ENCODE measurements at places on chromosomes 5 and 9. TPM values are rescaled to one million over a fixed set of nuclear protein-coding genes. Genes with fewer than 3 reads are reported as not detected.

DNA sequence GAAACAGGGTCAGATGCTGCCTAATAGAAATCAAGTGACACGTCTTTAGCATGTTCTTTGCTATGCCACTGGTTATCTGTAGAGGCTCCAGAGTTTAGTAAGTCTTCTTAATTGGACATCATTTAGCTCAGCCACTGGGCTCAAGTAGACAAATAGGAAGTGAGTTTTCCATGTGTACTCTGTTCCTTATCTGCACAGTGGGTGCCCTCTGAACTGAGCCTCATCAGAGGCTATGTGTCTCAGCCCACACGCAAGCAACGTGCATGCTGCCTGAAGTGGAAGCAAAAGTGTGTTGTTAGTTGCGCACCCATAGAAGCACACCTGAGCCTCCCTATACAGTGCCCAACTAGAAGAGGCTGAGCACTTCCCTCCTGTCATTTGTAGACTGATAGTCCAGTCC lies 134.7 kb downstream of the SEMA5A start:
- DNase-seq = no peak

PCDHA3 gene
- total RNA-seq = 3.2 TPM

CNTFR gene
- total RNA-seq = not detected

- peak; percentile 84 for DNase-seq
These were observed 346.9 kb upstream of the TLE4 start for GRCh38 chr9:79224672-79225433.

GRCh38 chr5:5271786-5272321 lies 131.7 kb downstream of the ADAMTS16 start:
- peak; percentile 72 for DNase-seq

FAM151B gene
- total RNA-seq = 1.9 TPM

DNA sequence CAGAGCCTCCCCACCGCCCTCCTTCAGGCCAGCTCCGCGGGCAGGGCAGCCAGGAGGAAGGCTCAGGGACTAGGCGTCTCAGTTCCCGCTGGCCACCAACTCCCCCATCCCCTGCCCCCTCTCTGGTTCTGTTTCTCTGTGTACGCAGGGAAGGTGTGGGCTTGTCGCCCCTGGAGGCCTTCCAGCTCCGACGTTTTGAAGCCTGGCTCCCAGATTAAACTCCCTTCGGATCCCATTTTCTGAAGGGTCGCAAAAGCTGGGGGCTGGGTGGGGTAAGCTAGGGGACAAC lies 346 bp downstream of the ATOX1 start:
- DNase-seq = peak; percentile 33

DNA sequence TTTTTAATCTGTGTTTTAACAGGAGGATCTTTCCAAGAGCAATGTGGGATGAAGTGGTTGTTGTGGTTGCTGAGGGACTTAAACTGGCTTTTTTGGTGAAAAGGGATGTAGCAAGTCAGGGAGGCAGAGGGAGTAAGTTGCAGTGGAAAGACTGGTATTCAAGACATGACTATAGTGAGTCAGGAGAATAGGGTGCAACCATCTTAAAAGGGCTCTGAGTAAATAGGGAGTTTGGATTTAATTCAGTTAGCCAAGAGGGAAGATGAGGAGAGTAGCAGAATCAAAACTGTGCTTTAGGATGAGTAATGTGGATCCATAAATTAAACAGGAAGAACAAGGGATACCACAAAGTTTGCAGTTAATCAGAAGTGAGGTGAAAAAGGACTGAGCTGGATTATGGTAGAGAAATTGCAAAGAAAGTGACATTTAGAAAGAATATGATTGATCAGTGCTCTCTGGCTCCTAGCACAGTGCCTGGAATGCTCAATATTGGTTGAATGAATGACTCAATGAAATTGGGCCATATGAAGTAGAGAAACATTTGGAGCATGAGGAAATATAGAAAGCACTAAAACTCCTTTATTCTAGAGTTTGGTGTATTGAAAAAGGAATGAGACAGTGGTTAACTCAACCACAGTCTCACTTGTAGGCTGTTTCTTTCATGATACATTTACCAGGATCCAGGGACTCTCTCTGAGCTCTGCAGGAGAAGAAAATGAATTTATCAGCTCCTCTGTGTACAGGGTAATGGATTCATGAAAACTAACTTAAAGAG lies 5.1 kb downstream of the POLR3G start:
- DNase-seq = no peak

DNA sequence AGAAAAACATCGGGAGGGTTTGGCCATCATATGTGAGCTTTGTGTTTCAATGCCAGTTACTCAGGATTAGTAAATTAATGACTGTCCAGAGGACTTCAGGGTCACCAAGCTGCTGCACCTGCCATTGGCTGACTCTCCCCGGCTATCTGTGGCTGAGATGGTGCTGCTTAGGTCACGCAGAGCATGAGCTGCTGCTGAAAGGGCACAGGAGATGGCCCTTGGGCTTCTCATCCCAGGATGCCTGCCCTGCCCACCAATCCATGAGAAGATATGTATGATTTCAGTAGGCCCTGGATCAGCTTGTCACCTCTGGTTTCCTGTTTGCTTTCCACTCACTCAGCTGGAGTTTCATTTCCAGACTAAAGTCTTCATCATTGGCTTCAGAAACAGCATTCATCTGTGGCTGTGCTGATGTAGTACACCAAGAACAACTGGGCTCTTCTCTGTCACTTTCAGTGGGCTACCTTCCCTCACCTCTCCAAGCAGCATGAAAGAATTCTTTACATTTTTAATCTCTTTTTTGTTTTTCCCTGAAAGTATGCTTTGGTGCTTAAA lies 2.4 kb upstream of the CATSPER3 start:
- no peak for DNase-seq

DNA sequence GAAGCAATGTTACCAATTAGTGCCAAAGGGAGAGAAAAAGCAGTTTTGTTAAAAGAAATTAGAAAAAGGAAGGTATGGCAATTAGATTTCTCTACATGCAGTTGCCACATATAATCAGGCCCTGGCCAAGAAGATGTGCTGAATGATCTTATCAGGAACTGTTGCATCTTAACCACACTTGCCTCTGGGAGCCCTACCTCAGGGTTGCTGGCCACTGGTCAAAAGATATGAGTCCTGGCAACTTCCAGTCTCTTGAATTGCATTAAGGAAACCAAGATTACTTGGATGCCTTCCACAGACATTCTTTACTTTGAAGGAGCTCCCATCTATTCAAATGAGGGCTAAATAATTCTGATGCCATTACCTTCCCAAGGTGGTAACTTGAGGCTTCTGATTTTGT lies 60.4 kb downstream of the TNC start:
- DNase-seq = peak; percentile 82

GRCh38 chr5:158463938-158464337 lies 605.0 kb upstream of the CLINT1 start:
- no peak for DNase-seq

GRCh38 chr5:6717687-6718086 lies 4.5 kb downstream of the TENT4A start:
- DNase-seq = no peak

- DNase-seq = no peak
These were observed 308.0 kb downstream of the DOCK8 start for GRCh38 chr9:522658-523057.

DNA sequence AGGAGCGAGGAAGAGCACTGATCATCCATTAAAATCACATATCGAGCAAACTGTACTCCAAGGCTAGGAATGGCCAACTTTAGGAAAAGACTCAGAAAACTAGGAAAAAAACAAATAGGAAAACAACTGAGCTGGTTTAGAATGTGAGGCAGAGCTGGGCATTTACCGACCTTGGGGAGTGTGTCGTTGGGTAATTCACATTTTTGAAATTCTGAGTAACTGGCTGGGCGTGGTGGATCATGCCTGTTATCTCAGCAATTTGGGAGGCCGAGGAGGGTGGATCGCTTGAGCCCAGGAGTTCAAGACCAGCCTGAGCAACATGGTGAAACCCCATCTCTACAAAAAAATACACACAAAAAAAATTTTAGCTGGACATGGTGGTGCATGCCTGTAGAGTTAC lies 70.1 kb downstream of the ZFAND5 start:
- no peak for DNase-seq

- DNase-seq = peak; percentile 48
These were observed 34.6 kb upstream of the NEK6 start for GRCh38 chr9:124222918-124223720.

CATSPER3 gene
- total RNA-seq = not detected

SLC6A19 gene
- not detected for total RNA-seq

TLE1 gene
- total RNA-seq = 12.1 TPM

DNA sequence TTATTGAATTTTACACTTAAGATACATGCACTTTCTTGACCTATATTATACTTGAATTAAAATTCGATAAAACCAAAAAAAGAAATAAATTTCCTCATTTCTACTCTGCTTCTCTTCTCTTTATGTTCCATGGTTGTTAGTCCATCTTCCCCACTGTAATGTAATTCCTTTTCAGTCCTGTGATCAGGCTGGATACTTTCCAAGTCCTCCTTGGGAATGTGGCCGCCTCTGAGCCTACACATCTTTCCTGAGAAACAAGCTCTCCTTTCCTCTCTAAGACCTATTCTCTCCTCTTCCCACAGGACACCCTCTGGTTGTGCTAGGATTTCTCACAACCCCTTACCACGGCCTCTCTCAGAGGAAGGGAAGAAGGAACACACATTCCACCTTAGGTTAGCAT lies 285.1 kb downstream of the DNAH5 start:
- DNase-seq = no peak

- no peak for DNase-seq
These were observed 929.6 kb upstream of the WWC1 start for GRCh38 chr5:167361795-167362194.

DNA sequence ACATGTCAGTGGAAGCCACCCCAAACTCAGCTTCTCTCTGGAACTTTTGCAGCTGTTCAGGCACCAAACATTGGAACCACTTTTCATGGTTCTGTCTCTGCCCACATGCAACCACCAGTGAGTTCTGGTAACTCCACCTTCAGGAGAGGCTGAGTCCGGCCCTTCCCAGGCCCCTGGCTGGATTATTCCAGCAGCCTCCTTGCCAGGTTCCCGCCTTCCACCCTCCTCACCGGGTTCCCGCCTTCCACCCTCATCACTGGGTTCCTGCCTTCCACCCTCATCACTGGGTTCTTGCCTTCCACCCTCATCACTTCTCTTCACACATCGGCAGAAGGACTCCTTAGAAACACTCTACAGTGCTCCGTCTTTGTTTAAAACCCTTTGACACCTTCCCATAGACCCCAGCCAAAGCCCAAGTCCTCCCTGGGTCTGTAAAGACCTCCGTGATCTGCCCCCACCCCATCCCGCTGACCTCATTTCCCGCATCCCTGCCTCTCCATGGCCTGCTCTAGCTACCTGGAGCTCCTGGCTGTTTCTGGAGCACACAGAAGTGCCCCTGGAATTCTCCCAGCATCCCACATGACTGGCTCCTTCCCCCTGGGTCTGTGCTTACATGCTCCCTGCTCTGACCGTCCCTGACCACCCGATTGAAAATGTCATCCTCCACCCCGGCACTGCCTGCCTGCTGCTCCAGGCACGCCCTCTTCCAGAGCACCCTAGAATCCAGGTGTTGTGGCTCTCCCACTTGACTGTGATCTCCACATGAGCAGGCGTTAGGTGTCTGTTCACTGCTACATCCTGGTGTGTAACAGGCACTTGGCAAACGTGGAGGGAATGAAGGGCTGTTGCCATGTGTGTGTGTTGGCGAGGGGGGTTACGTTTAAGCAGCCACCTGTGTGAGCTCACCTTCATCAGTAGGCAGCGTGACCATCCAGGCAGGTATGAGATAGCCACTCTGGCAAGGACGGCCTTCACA lies 17.7 kb downstream of the ROPN1L start:
- DNase-seq = no peak

- peak; percentile 2 for DNase-seq
These were observed 55.1 kb upstream of the SLC1A1 start for GRCh38 chr9:4435197-4435596.

ORM2 gene
- not detected for total RNA-seq

GRCh38 chr5:14061106-14061505 lies 82.0 kb upstream of the TRIO start:
- DNase-seq = no peak

CDX1 gene
- total RNA-seq = not detected

LRRC19 gene
- total RNA-seq = not detected

GRCh38 chr5:102863058-102863457 lies 108.0 kb downstream of the PAM start:
- DNase-seq = no peak

GRCh38 chr5:137320056-137321045 lies 178.8 kb downstream of the SPOCK1 start:
- DNase-seq = peak; percentile 60

LCN10 gene
- total RNA-seq = not detected

- no peak for DNase-seq
These were observed 721.2 kb downstream of the CDH18 start for GRCh38 chr5:19266791-19267190.

DNA sequence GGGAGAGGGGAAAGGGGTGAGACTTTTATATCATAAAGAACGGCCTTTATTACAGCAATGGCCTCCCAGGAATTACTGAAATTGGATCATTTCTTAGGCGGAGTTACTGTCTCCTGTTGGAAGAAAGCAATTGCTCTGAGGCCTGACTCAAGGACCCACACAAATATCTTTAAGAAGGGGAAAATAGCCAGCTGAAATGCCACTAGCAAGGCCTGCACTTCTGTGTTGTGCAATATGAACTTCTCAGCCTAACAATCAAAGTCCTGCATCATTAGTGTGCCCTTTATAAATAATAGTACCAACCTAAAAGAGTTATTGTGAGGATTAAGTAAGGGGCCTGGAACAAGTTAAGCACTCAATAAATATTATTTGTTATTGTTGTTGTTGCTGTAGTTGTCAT lies 30.1 kb upstream of the TRIM32 start:
- DNase-seq = no peak

- DNase-seq = peak; percentile 8
These were observed 82.3 kb upstream of the FREM1 start for GRCh38 chr9:14992516-14992915.

PSIP1 gene
- total RNA-seq = 128 TPM

DNA sequence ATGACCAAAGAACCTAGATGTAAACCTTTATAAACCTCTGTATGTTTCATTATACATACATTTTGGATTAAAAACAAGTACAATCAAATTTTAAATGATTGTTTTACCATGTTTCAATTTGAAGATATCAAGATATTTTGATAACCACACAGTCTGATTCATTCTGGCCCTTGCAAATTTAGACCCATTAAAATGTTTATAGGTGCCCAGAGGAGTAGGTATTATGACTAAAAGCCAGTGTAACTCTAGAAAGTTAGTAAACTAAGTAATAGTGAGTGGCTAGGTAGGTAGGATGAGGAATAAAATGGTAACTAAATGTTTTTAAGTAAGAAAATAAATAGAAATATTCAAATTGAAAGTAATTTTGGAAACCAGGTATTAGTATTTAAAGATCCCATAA lies 165.5 kb downstream of the PBX3 start:
- DNase-seq = no peak

DNA sequence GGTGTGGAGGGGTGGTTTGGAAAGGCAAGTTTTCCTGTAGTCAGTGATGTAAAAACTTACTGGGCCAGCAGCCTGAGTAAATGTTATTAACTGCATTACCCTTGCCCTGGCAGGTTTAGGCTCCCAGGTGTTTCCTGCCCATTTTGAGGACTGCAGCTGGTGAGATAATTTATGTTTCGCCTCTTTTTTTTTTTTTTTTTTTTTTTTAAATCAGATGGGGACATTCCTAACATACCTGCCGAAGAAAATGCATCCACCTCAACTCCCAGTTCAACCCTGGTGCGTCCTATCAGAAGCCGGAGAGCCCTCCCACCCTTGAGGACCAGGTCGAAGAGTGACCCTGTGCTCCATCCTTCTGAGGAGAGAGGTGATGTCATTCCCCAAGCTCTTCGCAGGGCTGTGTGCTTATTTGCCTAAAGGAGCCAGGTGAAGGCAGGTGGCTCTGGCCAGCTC lies 60.6 kb downstream of the ENTREP1 start:
- DNase-seq = no peak

SLC45A2 gene
- not detected for total RNA-seq

All from A172 (cell line).